Breast epithelium (tissue), 4 donors: ENCODE measurements at places on chromosomes 2 and 18.

DNA sequence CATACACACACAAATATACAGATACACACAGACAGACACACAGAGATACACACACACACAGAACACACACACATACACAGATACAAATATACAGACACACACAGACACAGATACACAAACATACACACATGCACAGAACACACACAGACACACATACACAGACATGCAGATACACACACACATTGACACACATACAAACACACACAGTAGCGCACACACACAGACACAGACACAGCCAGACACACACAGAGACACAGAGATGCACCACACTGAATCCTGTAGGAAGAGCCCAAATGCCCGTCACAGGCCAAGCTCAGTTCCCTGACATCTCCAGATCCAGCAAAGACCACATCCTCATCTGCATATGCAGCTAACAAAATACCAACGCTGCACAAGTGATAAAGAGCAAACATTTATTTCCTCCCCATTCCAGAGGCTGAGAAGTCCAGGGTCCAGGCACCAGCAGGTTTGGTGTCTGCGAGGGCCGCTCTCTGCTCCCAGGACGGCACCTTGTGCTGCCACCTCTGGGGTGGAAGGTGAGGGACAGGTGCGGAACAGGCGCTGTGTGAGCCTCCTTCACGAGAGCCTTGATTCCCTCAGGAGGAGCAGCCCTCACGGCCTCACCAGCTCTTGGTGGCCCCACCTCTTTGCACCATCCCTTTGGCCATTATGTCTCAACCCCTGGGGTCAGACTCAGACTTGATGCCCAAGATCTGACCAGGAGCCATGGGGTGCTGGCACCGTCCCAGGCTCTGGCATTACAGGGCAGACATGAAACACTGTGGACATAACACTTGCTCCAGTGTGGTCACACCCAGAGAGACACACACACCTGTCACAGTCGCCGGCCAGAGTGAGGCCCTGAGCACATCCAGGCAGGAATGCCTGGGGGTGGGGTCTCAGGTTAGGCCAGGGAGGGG lies 108.7 kb downstream of the NDUFA10 start:
- no peaks in the 10 kb centered on the region for H3K4me1 ChIP-seq
- no peak overlapping the region for H3K4me3 ChIP-seq
- H3K36me3 ChIP-seq, result no peaks in the 10 kb centered on the region
- no peak for DNase-seq
- H3K27ac ChIP-seq, result no peak overlapping the region

- no peaks in the 10 kb centered on the region for H3K27me3 ChIP-seq
- H3K4me3 ChIP-seq, result no peak overlapping the region
- no peak overlapping the region for H3K27ac ChIP-seq
- no peaks in the 10 kb centered on the region for H3K36me3 ChIP-seq
- no peak for DNase-seq
- H3K4me1 ChIP-seq, result no peaks in the 10 kb centered on the region
Observed at GRCh38 chr2:165528691-165529090, 59.2 kb downstream of the CSRNP3 start.

DNA sequence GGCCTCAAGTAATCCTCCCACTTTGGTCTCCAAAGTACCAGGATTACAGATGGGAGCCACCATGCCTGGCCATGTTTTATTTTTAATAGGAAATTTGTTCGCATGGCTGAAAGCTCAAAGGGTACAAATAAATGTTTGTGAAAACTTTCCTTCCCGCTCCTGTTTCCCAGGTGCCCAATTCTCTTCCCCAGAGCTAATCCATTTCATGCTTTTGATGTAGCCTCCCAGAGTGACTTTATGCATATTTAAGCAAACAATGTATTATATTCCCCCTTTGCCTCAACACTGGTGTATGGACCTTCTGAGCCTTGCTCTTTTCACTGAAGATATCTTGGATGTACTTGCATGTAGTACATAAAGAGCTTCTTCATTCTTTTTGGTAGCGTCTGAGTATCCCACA lies 52.5 kb upstream of the ITSN2 start:
- no peak overlapping the region for H3K27ac ChIP-seq
- H3K36me3 ChIP-seq, result no peaks in the 10 kb centered on the region
- no peak for DNase-seq
- H3K27me3 ChIP-seq, result no peaks in the 10 kb centered on the region
- no peak overlapping the region for H3K4me3 ChIP-seq

DNA sequence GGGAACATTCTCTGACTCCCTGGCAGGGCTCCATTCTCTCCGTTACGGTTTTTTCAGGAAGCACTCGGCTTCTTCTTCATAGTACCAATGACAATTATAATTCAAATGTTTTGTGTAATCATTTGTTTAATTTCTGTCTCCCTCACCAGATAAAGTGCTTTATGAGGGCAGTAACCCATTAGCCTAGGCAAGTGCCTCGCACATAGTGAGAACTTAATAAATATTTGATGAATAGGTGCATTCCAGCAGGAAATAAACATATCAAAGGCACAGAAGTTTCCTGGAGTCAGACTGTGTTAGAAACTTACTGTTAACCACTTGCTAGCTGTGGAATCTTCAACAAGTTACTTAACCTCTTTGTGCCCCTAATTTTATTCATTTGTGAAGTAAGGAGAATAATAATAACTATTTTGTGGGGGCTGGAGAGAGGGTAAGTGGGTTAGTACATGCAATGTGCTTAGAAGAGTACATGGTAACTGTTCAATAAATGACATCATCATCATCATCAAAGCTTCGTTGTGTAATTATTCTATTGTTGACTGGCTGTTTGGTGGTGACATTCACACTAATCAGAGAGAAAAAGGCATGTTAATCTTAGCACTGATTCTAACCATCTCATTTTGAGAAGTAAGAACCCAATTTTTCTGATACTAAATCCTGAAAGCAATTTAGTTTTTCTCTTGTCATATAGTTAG lies 352.3 kb downstream of the INSIG2 start:
- H3K27me3 ChIP-seq, result peaks cover 9% of the 10 kb centered on the region
- no peaks in the 10 kb centered on the region for H3K36me3 ChIP-seq
- no peak overlapping the region for H3K27ac ChIP-seq
- DNase-seq, result no peak
- H3K4me1 ChIP-seq, result no peaks in the 10 kb centered on the region

DNA sequence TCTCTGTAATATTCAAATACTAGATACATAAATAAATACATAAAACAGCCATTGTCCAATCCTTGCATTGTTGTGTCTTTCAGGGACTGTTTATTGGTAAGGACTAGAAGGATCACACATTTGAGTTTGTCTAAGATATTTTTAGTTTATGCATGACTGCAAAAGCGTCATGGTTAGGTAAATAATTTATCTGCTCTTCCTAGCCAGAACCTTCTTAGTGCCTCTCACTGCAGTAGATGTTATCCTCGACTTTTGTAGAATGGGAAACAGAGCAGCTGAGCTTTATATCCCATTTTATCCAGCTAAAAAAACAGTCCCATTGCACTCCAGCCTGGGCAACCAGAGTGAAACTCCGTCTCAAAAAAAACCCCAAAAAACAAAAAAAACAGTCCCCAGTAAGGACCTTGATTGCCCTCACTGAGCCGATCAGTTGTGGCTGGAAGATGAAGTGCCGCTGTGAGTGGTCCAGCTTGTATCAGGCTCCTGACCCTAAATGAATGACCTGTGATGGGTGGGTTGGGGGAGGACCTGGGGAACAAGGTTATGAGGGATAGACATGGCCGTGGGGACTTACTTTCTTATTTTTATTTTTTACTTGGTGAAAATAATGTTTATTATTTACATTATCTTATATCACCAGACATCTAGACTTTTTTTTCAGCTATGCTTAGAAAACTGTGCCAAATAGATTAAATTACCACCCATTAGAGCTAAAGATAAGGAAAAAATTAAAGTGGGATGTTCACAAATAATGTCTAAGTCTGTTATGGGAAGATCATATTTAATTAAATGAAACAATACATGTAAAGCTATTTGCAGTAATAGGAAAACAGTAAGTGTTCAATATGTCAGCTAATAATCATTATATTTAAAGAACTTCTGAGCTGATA lies 10.9 kb upstream of the ADAM23 start:
- no peak overlapping the region for H3K27ac ChIP-seq
- H3K4me3 ChIP-seq, result no peak overlapping the region
- H3K27me3 ChIP-seq, result no peaks in the 10 kb centered on the region
- no peaks in the 10 kb centered on the region for H3K36me3 ChIP-seq
- DNase-seq, result no peak
